Hepatic stellate cell (primary cell): ENCODE measurements at places on chromosomes 7 and 10.

DNA sequence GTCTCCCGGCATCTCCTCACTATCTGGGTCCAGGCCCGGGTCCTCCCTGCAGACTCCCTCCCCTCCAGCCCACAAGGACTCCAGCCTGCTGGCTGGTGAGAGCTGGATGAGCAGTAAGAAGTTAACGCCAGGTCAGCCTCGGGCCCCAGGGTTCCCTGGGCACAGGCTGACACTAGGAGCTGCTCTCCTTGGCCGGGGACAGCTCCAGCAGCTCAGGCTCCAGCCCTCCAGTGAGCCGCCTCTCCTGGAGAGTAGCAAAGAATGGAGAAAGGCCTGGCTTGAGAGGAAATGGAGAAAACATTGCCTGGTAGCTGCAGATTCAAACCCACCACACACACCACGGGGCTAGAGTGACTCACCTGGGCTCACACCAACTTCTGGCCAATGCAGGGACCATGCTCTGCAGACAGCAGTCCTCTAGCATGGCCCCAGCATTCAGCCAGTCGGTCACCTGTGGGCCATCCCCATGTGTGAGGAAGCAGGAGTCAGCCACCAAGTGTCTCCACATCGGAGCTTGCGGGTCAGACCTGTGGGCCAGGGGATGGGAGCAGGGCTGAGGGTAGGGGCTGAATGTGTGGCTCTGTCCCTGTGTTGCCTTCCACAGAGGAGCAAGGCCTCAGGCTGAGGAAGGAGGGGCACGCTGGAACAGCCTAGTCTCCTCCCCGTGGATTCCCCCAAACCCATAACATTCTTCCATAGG, 6.5 kb downstream of the SAP25 start:
- no peak for DNase-seq

DNA sequence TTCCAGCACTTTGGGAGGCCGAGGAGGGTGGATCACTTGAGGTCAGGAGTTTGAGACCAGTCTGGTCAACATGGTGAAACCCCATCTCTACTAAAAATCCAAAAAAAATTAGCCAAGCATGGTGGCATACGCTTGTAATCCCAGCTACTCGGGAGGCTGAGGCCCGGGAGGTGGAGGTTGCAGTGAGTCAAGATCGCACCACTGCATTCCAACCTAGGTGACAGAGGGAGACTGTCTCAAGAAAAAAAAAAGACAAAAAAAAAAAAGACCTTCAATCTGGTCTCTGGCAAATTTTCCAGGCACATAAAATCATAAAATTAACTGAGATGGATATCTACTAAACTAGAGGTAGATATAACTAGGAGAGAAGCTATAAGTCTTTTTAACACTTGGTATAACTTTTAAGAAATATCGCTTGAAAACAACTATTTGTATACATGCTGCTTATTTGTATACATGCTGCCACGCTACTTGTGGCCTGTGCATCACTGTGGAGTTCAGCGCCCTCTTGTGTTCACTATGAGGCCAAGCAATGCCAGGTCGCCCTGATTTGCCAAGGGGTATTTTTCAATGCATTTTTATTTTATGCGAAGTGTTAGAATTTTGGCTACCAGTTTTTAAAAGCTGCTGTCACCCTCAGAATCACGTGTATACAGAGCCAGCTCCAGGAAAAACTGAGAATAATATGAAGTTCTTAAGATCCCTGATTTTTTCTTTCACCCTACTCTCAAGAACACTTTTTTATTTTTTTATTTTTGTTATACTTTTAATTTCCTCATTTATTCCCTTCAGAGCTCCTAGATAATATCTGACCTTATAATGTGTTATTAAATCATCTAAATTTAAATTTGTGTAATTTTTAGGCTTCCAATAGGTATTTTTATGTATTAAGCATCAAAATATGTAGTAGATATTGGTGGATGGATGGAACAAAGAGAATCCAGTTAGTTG, 26.7 kb downstream of the CYCS start:
- DNase-seq, result peak; percentile 61

GRCh38 chr10:2700626-2701305, 366.6 kb upstream of the PFKP start:
- DNase-seq, result no peak

GRCh38 chr10:2927958-2928840, 139.1 kb upstream of the PFKP start:
- peak; percentile 79 for DNase-seq

GRCh38 chr7:126574276-126575250, 678.2 kb downstream of the GRM8 start:
- DNase-seq, result no peak

- no peak for DNase-seq
Measured at GRCh38 chr7:23893942-23894891, 184.2 kb downstream of the STK31 start.

DNA sequence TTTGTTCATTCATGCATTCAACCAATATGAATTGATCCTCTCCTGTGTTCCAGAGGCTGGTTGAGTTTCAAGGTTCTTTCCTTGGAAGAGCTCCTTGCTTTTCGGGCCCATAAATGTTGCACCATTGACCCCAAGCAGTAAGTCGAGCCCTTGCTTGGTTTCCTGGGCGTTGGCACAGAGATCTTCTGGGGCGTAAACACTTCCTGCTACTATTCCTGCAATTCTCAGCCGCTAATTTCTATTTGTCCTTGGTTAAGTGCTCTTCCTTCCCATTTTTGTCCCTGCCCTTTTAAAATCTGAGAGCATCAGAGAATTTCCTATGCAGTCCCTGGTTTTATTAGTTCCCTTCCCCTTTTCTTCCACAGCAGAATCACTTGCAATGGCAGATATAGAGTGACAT, 44.1 kb upstream of the ADRB1 start:
- DNase-seq, result no peak

- DNase-seq, result no peak
Measured at GRCh38 chr7:8783229-8783628, 349.8 kb downstream of the NXPH1 start.

GRCh38 chr10:78959924-78960285, 108.9 kb upstream of the ZMIZ1 start:
- no peak for DNase-seq

GRCh38 chr7:34758111-34758601, 100.1 kb downstream of the NPSR1 start:
- DNase-seq, result no peak

DNA sequence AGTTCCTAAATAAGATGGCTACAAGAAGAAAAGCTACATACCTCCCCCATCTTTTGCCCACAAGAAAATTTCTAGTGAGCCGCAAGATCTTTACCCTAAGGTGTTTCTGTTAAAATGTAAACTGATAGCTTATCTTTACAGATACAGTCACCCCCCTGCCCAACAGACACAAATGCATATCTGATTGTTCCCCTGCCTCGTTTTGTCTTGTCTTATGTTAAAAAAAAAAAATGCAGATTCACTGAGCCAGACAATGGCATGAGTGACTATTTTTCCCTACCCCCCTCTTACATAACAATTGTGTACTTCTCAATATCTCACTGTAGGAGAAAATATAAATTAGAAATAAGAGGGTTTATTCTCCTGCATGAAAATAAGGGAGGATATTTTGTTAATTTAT, 8.5 kb downstream of the ZNF138 start:
- DNase-seq, result no peak

DNA sequence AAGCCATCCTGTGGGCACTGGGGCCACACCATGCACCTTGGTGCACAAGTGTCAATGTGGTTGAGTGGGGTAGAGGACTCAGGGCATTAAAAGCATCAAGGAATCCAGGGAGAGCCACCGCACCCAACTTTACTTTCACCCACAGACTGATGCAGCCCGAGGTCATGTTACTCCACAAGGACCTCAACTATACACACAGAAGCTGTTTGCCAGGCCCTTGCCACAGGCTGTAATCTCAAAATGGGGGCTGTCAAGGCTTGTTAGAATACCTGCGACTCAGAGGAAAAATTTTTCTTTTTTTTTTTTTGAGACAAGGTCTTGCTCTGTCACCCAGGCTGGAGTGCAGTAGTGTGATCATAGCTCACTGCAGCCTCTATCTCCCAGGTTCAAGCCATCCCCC, 26.5 kb upstream of the KCTD7 start:
- no peak for DNase-seq
